ENCODE measurements at places on chromosomes 1 and 21. TPM values are rescaled to one million over a fixed set of nuclear protein-coding genes. Genes with fewer than 3 reads are reported as not detected.

SIM2 gene
- 0.47 TPM for total RNA-seq

RNU1-2 gene
- total RNA-seq, result 1,591 TPM

RHD gene
- not detected for total RNA-seq

DNA sequence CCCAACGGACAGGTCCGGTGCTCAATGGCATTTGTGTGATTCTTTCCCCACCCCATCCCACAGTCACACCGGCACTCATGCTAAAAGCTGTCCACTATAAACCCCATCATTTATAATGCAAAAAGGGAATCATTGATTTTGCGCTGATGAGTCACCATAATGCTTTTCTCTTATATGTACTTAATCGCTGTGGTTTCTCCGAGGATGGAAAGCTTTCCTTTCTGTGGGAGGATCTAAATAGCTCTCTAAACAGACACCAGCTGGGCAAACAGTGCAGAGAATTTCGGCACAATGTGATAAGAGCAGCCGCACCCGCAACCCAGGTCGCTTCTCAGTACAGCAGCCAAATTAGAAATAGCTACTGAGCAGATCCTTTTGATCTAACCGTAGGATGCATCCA, 85.6 kb downstream of the SETD4 start:
- H3K4me3 ChIP-seq, result no peak overlapping the region
- DNase-seq, result no peak
- no peaks in the 10 kb centered on the region for H3K4me1 ChIP-seq
- no peaks in the 10 kb centered on the region for H3K36me3 ChIP-seq
- peaks cover 16% of the 10 kb centered on the region for H3K27me3 ChIP-seq

GRCh38 chr21:18373606-18374005, 30.0 kb downstream of the TMPRSS15 start:
- no peaks in the 10 kb centered on the region for H3K27me3 ChIP-seq
- H3K4me3 ChIP-seq, result no peak overlapping the region

DNA sequence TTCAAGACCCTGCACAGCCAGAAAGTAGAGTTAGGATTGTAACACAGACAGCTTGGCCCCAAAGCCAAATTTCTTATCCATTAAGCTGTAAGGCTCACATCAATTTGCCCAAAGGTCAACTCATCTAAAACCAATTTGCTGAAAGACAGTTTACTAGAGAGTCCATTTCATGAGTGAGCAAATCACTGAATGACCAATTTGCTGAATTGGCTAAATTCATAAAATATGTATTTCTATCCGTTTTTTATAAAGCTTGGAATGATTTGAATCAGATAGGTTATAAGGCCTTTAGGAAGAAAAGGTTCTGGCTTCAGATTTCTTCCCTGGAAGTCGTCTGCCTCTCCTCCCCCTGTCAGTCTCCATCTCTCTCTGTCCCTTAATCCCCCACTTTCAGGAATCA, 168.1 kb downstream of the FCRL5 start:
- no peaks in the 10 kb centered on the region for H3K27me3 ChIP-seq
- no peak overlapping the region for H3K27ac ChIP-seq
- DNase-seq, result no peak
- H3K4me3 ChIP-seq, result no peak overlapping the region
- H3K36me3 ChIP-seq, result no peaks in the 10 kb centered on the region

DNA sequence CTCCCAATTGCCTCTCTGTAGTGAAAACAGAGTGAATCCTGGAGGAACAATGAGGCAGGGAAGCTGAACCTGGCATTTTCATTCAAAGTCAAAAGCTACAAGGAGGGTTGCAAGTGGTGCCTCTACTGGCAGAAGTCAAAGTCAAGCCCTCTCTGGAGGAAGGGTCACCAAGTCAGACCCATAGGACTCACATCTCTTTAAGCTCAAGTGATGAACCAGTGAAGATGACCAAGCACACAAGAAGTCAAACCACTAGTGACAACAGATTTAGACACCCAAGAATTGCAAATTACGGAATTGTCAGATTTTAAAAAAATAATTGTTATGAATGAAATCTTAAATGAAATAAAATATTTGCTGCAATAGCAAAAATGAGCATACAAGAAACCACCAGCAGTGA, 81.1 kb upstream of the ATP1B1 start:
- no peak overlapping the region for H3K4me3 ChIP-seq
- no peaks in the 10 kb centered on the region for H3K36me3 ChIP-seq
- H3K27me3 ChIP-seq, result peaks cover 6% of the 10 kb centered on the region
- H3K27ac ChIP-seq, result no peak overlapping the region
- DNase-seq, result no peak

GRCh38 chr1:169421309-169421708, 6.0 kb downstream of the CCDC181 start:
- no peak overlapping the region for H3K27ac ChIP-seq
- DNase-seq, result no peak
- no peaks in the 10 kb centered on the region for H3K4me1 ChIP-seq
- no peaks in the 10 kb centered on the region for H3K36me3 ChIP-seq

DNA sequence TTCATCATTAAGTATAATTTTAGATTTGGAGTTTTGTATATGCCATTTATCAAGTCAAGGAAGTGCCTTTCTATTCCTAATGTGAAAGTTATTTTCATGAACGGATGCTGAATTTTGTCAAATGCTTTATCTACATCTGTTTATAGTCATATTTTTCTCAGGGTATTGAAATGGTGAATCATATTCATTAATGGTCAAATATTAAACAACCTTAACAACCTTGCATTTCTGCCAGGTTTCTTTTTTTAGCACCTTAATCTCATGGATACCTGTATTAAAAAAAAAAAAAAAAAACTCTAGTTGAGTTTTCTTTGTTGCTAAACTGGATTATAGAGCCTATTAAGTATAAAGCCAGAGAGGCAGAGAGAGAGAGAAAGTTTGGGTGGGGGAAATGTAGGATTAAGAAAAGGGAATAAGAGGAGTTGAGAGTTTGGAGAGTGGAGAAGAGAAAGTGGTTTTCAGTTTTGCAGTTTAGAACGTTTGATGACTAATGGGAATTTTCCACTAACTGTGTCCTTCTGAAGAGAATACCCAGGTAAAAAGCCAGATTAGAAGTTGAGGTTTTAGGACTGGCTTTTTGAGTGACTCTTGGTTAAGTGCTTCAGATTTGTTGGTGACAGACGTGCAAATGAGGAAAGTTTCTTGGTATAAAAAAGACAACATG, 305.0 kb downstream of the HLX start:
- no peaks in the 10 kb centered on the region for H3K4me1 ChIP-seq
- DNase-seq, result no peak
- H3K27ac ChIP-seq, result no peak overlapping the region
- H3K4me3 ChIP-seq, result no peak overlapping the region

- H3K27ac ChIP-seq, result no peak overlapping the region
- H3K4me1 ChIP-seq, result peaks cover 6% of the 10 kb centered on the region
- no peak for DNase-seq
- H3K36me3 ChIP-seq, result peaks cover 6% of the 10 kb centered on the region
- H3K4me3 ChIP-seq, result no peak overlapping the region
Measured at GRCh38 chr1:159172614-159173291, 1.3 kb downstream of the CADM3 start.

DNA sequence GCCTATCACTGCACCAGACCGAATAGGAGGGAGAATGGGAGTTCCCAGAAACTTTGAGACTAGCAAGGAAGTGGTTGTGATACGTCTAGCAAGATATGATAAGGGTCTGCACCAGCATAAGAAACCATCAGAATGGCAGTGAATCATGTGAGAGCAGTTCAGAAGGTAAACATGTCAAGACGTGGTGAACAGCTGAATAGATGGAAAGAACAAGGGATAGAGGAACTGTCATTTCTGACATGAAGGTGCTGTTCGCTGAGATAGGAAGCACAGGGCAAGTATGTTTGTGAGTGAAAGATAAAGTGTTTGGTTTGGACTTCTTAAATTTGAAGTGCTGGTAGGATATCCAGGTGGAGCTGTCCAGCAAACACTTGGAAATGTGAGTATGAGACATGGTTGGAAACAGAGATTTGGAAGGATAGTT, 1.1 kb upstream of the AGO1 start:
- no peaks in the 10 kb centered on the region for H3K27me3 ChIP-seq
- peak overlapping the region; percentile 61 for H3K4me3 ChIP-seq
- DNase-seq, result no peak
- peaks cover 27% of the 10 kb centered on the region for H3K4me1 ChIP-seq
- H3K27ac ChIP-seq, result peak overlapping the region; percentile 0
